ENCODE measurements at places on chromosomes 1 and 21. TPM values are rescaled to one million over a fixed set of nuclear protein-coding genes. Genes with fewer than 3 reads are reported as not detected.

DNA sequence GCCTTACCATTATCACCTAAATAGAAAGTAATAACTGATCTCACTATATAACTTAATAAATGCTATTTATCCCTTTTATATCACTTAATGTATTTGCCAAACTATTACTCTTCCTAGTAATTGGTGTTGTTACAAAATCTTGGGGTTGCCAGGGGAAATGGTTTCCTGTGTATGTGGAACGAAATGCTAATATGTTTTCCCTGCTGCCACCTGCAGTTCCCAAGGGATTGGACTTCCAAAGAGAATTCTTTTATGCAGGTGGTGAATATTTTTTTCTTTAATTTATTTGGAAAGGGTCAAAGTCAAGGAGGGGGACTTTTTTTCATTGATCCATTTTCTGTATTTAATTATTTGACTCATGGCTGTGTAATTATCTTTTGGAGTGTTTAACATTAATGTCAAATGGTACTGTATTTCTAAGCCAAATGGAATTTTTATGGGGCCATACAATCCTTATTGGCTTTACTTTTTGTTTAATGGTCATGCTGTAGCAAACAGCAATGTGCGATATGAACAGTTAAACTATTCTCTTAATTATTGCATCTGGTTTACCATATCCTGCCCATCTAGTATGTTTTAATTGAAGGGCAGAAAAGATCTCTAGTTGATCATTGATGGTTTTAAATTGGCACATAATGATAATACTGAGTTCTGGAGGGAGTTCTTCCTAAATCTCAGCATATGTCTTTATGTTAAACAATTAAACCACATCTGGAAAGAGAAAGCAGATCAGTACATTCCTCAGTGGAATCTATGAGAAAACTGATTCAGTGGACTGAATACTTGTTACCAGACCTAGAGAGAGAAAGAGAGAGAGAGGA lies 486.3 kb downstream of the TTLL7 start:
- DNase-seq = no peak

GRCh38 chr1:153485863-153486262 lies 25.4 kb upstream of the S100A7 start:
- peak; percentile 63 for DNase-seq

- no peak for DNase-seq
Measured at GRCh38 chr1:190477762-190478148, at the start of gene BRINP3. Gene BRINP3 (minus strand): TSS chr1:190477864.

- DNase-seq = no peak
Measured at GRCh38 chr1:232404981-232405731, 224.8 kb downstream of the SIPA1L2 start.

GRCh38 chr1:240109920-240110636 lies 18.4 kb downstream of the FMN2 start:
- no peak for DNase-seq

GRCh38 chr1:33792651-33793050 lies 71.2 kb upstream of the HMGB4 start:
- no peak for DNase-seq

- no peak for DNase-seq
Measured at GRCh38 chr1:56509713-56510641, 69.4 kb downstream of the PLPP3 start.

GRCh38 chr21:29979043-29979442 lies 39.2 kb upstream of the GRIK1 start:
- no peak for DNase-seq

- DNase-seq = peak; percentile 6
Measured at GRCh38 chr1:224381880-224382548, 25.3 kb downstream of the CNIH4 start.

- DNase-seq = no peak
Measured at GRCh38 chr1:227685807-227686206, 49.3 kb downstream of the JMJD4 start.

DNA sequence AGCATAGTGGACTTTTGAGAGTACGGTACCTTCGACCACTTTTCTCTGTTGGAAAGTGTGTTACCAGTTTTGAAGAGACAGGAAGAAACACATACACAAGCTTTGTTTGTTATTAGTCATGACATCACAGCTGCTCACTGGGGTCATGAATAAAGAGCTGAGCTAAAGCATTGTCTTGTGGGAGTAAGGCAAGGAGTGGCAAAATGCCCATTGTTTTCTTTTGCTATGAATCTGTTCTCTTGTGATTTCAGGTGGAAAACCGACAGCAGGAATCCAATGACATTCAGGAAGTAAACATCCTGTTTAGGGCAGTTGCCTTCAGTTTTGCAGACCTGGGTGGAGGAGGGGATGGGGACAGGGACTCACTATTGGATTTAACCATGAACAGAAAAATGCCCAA lies 66.2 kb downstream of the RGL1 start:
- DNase-seq = peak; percentile 84

- no peak for DNase-seq
Measured at GRCh38 chr1:18246543-18246942, 138.9 kb downstream of the IGSF21 start.

GRCh38 chr21:44064852-44065403 lies 42.3 kb upstream of the PWP2 start:
- DNase-seq = no peak

- DNase-seq = no peak
Measured at GRCh38 chr21:16969636-16970035, 543.2 kb upstream of the CXADR start.

GRCh38 chr1:15786581-15786980 lies 20.9 kb downstream of the UQCRHL start:
- no peak for DNase-seq

GRCh38 chr1:119947468-119947867 lies 51.2 kb upstream of the ADAM30 start:
- peak; percentile 81 for DNase-seq

The FCAMR gene
- not detected for total RNA-seq

The POLR3GL gene
- 4.7 TPM for total RNA-seq

The C1QC gene
- not detected for total RNA-seq

The C1QB gene
- total RNA-seq = not detected

The SH2D5 gene
- 32.6 TPM for total RNA-seq

The LCE2C gene
- not detected for total RNA-seq

The FCRL5 gene
- total RNA-seq = not detected

The BTF3L4 gene
- total RNA-seq = 51.9 TPM

The SH2D1B gene
- total RNA-seq = 0.13 TPM

All from bronchial epithelial cell (primary cell).